Fibroblast of skin of scalp (primary cell): ENCODE measurements at places on chromosomes 2 and 18.
A peak's percentile ranks its signal among the peaks of the same experiment; 100 is the strongest.

- peak; percentile 57 for DNase-seq
Observed at GRCh38 chr18:36828157-36828629, 609 bp downstream of the TPGS2 start.

GRCh38 chr2:183868707-183869106 lies 729.6 kb upstream of the ZNF804A start:
- peak; percentile 56 for DNase-seq

GRCh38 chr18:7273301-7273921 lies 42.5 kb downstream of the LRRC30 start:
- peak; percentile 62 for DNase-seq

DNA sequence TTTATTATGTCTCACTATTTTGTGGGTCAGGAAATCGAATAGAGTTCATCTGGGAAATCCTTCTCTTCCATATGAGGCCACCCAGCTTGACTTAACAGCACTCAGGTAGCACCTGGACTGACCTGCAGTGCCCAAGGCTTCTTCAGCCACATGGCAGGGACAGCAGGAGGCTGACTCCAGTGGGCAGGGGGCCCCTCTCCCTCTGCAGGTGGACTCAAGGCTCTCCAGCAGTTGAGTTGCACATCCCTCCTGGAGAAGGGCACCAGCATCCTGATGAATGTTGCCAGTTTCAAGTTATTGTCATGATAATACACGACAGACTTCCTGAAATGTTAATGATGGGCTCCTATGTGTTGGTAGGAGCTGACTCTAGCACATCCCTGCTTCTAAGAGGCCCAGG lies 338.1 kb upstream of the RAB6C start:
- no peak for DNase-seq

- no peak for DNase-seq
Observed at GRCh38 chr18:12990641-12990966, 558 bp upstream of the CEP192 start.

DNA sequence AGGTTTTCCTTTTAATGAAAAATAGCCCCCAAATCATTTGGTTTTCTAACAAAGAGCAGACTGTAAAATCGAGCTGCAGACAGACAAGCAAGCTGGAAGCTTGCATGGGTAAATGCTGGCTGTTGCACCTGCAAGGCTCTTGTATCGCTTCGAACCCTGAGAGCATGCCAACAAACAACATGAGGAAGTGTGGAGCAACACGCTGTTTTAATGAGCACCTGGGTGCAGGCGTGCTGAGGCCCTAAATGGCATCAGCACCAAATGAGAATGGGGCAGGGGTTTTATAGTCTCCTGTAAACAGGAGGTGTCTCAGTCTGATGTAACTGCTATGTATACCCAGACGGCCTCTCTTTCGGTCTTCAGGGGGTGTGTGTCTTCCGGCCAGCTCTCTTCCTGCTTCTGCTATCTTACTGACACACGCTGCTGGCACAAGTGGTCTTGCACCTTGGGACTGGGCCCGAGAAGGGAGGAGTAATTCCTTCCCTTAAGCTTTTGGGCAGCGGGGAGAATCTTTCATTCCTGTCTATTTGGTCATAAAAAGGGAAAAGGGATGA lies 31.9 kb upstream of the CDH2 start:
- DNase-seq = no peak

DNA sequence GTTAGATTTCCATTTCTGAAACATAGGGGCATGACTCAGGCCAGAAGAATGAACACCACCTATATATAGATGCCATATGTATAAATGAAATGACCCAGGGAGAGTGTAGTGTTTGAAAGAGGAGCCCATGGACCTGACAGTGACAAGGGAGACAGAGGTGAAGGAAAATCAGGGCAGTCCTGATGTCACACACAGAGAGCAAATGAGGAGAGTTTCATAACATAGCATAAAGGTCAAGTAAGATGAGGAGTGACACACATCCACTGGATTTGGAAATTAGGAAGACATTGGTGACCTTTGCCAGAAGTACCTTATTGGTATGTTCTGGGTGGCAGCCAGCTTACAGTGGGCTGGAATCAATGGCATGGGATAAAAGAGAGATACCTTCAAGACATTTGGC lies 276.7 kb downstream of the ZNF385B start:
- DNase-seq = no peak

GRCh38 chr2:15711126-15711860 lies 119.6 kb downstream of the DDX1 start:
- DNase-seq = no peak

DNA sequence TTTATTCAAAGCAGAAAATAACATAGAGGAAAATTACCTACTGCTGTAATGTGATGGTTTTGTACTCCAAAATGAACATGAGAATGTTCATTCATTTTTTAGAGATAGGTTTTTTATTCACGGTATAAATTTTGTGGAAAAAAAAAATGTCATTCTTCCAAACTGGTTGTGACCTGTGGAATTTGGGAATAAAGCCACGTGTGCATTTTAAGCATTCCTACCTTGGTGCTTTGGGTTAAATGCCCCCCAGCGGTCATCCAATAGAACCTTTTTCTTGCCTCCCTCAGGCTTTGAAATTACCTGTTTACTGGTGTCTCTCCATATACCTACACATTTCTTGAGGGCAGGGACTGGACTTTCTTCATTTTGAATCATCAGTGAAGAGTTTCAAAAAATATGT lies 740.7 kb downstream of the DPP10 start:
- no peak for DNase-seq

GRCh38 chr2:62099523-62100175 lies 96.3 kb upstream of the B3GNT2 start:
- DNase-seq = no peak

GRCh38 chr2:79369127-79369526 lies 143.7 kb upstream of the CTNNA2 start:
- DNase-seq = no peak

- peak; percentile 51 for DNase-seq
Observed at GRCh38 chr2:150732064-150732463, 244.6 kb upstream of the RND3 start.

DNA sequence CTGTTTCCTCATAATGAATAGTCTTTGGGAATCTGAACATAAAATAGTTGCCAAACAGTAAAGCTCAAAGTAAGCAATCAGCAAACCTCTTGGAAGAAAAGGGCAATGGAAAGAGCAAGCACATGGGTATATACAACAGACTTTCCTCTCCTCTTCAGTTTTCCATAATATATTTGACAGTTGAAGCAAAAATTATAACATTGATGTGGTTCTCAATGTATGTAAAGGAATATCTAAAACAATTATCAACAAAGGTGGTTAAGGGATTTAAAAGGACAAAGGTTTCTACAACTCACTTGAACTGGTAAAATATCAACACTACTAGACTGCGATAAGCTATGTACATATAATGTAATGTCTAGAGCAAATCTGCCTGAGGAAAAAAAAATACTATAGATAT lies 168.6 kb upstream of the SMAD7 start:
- DNase-seq = no peak

DNA sequence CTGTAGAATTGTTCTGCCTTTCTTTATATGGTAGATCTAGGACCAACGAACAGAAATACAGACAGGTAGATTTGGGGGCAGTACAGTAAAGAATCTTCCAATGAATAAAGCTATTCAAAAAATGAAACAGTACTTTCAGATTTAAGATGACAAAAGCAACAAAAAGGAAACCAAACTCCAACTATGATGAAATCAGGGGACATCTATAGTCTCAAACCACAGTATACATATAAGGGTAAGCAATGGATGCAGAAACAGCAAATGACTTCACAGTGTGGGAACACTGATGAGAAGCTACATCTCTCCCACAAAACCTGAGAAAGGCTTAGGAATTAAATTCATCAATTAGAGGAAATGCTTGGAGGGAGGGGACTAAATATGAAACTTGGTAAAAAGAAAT lies 202.5 kb downstream of the CTNNA2 start:
- peak; percentile 65 for DNase-seq

DNA sequence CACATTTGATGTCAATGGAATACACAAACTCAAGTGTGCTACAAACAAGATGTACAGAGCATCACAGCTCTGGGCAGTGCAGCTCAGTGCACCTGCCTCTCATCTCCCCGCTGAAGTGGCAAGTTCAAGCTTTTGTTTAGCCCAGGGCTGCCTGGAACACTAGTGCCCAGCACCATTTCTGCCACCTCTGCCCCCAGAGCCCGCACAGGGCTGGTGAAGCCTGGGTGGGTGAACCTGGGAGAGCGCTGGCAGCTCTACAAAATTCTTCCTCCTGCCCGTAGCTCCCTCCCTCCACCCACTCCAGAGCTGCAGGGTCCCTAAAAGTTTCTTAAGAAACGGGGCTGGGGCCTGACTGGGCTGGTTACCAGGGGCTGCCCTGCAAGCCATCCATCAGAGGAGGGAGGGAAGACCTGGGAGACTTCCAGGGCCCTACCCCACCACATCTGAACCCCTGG lies 1.5 kb downstream of the HES6 start:
- DNase-seq = no peak

GRCh38 chr2:122034777-122035176 lies 279.3 kb downstream of the TSN start:
- no peak for DNase-seq

DNA sequence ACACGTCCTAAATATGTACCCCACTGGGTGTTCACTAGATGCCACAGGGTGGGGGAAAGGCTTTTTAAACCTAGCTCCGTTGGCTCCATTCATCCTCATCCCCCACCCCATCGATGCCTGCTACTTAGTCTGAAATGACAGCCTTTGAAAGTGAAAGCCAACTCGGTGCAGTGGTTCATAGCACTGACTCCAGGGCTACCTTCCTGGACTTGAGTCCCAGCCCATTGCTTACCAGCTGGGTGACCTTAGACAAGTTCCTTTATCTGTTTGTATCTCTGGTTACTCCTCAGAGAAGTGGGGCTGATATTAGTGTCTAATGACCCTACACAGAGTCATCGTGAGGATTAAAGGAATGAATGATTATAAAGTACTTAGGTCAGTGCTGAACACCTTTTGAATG lies 24.4 kb downstream of the EHD3 start:
- no peak for DNase-seq

DNA sequence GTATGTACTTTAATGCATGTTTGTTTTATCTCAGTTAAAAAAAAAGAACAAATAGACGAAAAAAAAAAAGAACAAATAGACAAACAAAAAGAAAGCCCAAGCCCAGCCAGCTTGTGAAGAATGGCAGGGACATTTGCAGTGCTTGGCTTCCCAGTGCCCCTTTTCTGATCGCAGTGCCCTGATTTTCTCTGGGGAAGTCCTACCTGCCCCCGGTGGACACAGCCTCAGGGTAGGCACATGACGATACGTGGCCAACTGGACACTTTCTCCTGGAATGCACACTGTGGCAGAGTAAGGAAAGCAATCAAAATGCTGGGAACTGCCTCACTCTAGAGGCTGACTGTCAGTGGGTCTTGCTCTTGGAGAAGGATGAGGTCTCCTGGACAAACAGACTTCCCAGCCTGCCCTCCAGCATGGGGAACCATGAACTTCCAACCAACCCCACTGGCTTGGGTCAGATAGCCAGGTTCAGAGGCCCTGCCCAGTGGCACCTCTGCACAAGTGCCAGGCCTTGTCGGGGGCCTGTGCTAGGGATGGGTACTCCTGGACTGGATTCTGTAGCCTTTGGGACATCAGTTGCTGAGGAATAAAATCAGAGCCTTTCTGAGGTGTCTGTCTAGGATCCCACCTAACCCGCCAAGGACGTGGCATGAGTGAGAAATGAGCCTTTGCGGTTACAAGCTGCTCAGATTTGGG lies 76.7 kb downstream of the INHBB start:
- no peak for DNase-seq

DNA sequence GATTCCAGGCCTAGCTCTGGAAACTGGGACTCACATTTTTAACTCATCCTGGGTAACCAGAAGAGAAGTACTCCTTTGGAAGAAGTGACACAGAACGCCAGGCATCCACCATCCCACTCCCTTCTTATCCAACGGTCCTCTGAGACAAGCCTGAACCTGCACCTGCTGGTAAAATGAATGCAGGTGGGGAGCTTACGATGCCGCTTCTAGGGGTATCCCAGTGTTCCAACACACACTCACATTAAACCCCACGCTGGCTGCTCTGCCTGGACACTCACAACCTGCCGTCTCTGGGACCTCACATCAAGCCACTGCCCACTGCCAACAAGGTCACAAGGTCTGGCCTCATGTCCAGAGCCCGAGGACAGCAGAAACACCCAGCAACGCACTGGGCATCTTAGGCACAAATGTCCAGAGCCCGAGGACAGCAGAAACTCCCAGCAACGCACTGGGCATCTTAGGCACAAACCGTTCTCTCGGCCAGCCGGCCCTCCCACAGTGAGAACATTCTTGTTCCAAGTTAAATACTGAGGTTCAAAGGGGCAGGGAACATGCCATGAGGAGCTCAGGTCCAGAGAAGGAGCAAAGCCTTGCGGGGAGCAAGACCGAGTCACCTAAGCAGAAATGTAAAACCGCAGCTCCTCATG lies 9.9 kb downstream of the SLC66A2 start:
- no peak for DNase-seq

- no peak for DNase-seq
Observed at GRCh38 chr2:96520697-96521096, 15.5 kb upstream of the NEURL3 start.

GRCh38 chr2:120499784-120500495 lies 154.0 kb downstream of the INHBB start:
- no peak for DNase-seq

DNA sequence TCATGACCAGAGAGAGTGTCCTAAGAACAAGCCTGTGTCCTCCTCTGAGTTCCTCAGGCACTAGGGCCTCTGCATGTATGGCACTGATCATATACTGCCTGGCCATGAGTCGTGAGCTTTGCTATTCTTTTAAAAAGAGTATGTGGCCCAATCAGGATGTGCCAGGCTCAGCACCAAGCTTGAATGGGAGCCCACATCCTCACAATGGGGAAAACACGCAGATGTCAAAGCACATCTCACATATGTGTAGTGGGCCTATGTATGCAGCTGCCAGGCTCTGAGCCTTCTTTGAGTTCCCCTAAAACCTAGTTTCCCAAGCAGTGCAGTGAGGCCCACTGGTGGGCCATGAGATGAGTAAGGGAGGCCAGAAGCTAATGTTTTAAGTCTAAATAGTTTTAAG lies 69.9 kb upstream of the SLC1A4 start:
- DNase-seq = no peak

DNA sequence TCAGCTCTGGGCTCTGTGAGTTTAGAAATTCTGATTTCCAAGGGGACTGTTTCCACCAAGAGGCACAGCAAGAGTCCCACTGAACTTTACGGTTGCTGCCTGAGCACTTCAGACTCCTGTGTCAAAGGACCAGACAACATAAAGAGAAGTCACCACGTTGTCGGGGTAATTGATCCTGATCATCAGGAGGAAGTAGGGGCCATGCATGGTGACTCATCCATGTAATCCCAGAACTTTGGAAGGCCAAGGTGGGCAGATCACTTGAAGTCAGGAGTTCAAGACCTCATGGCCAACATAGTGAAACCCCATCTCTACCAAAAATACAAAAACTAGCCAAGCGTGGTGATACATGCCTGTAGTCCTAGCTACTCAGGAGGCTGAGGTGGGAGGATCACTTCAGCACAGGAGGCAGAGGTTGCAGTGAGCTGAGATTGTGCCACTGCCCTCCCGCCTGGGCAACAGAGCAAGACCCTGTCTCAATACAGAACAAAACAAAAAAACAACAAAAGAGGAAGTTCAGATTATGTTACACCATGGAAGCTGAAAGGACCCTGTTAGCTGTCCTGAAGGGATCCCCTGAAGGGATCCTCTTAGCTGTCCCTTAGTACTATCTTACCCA lies 9.4 kb upstream of the ASXL2 start:
- DNase-seq = no peak

GRCh38 chr18:58911766-58912165 lies 47.1 kb downstream of the ZNF532 start:
- DNase-seq = no peak

- no peak for DNase-seq
Observed at GRCh38 chr2:24163601-24164000, 11.3 kb upstream of the FAM228A start.
